Choroid plexus epithelial cell (primary cell): ENCODE measurements at places on chromosomes 6 and 20.

DNA sequence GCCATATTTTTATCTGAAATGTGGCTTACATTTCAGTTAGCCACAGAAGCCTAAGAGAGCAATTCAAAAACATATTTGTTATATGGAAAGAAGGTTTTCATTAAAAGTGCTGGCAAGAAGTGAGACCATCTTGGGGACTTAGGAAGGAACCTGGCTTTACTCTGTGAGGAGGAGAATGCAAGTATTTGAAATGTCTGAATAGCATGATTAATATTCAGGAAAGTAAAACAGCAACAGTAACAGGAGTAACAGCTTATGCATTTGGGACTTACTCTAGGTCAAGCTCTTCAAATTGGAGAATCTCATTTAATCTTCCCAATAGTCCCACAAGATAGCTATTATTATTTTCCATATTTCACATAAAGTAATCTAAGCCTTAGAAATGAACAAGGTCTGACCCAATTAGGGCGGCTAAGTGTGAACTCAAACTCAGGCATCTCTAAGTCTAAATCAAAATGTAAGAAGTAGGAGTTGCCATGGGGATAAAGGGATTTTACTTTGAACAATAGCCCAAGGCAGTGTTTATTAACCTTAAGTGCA is 816.5 kb downstream of the BCKDHB start:
- DNase-seq: no peak

DNA sequence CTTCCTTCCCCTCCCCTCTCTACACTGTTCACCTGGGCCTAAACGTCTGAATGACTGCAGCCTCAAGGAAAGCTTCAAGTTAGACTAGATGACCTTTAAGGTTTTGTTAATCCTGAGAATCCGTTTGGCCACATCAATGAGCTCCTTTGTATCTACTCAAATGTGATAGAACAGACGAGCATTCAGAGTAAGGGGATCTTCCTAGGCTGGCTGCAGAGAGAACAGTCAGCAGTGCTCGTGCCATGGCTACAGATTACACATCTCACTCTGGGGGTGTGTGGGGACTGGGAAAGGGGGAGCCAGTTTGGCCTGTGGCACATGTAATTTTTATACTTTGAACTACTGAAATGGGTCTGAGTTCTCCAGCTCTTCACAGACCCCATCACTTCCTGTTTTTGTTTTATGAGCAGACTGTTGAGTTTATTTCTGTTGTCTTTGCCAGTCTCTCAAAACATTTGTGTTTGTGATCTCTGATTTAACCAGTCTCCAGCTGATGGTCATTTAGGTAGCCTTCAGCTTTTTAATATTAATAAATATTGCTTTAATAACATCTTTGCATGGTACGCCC is 50.9 kb downstream of the KCNS1 start:
- DNase-seq: no peak

- peak; percentile 63 for DNase-seq
These were observed 118.2 kb upstream of the GJE1 start for GRCh38 chr6:142014515-142014914.

- peak; percentile 16 for DNase-seq
These were observed 36.1 kb downstream of the CAP2 start for GRCh38 chr6:17429383-17430061.

DNA sequence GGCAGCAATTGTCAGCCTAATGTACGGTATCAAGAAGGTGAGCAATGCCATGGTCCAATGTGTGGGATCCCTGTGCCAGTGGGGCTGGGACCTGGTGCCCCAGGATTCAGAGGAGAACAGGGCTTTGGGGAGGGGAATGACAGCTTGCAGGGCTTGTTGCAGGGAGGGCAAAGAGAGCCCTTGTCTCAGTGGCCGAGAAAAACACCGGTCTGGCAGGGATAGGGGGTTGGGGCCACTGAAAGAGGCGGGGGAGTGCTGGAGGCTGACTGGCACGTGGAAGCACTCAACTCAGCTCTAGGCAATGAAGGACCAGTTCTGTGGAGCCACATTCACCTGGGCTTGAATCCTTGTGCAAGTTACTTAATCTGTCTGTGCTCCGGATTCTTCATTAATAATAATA is 3.5 kb upstream of the MUCL3 start:
- DNase-seq: no peak

GRCh38 chr20:25237610-25238318 is 10.1 kb upstream of the PYGB start:
- peak; percentile 99 for DNase-seq

GRCh38 chr20:12946789-12947188 is 62.0 kb upstream of the SPTLC3 start:
- DNase-seq: no peak

GRCh38 chr20:31494131-31494530 is 19.0 kb downstream of the REM1 start:
- peak; percentile 62 for DNase-seq

- DNase-seq: no peak
These were observed 580.1 kb downstream of the TFAP2B start for GRCh38 chr6:51398793-51399192.

DNA sequence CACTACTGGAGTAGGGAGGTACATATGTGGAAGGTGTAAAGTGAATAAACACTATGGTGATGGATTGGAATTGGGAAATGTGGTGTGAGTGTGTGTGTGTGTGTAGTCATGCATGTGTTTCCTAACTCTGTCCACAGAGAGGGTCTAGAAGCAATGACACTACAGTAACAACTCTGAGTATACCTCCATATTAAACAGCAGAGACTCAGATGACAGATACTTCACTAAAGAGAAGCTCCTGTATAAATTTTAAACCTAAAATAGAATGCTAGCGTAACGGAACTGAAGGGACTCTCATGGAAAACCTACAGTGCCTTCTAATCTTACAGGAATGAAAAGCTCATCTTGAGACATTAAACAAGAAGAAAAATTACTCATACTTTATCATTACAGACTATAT is 150.5 kb downstream of the SLC16A10 start:
- DNase-seq: no peak

DNA sequence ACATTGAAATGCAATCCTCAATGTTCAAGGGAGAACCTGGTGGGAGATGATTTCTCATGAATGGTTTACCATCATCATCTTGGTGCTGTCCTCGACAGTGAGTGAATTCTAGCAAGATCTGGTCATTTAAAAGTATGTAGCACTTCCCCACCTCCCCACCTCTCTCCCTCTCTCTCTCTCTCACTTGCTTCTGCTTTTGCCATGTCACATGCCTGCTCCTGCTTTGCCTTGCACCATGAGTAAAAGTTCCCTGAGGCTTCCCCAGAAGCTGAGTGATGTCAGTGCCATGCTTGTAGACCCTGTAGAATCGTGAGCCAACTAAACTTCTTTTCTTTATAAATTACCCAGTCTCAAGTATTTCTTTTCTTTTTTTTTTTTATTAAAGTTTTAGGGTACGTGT is 60.5 kb downstream of the DST start:
- no peak for DNase-seq

GRCh38 chr6:5036269-5036668 is 32.4 kb upstream of the RPP40 start:
- peak; percentile 67 for DNase-seq

DNA sequence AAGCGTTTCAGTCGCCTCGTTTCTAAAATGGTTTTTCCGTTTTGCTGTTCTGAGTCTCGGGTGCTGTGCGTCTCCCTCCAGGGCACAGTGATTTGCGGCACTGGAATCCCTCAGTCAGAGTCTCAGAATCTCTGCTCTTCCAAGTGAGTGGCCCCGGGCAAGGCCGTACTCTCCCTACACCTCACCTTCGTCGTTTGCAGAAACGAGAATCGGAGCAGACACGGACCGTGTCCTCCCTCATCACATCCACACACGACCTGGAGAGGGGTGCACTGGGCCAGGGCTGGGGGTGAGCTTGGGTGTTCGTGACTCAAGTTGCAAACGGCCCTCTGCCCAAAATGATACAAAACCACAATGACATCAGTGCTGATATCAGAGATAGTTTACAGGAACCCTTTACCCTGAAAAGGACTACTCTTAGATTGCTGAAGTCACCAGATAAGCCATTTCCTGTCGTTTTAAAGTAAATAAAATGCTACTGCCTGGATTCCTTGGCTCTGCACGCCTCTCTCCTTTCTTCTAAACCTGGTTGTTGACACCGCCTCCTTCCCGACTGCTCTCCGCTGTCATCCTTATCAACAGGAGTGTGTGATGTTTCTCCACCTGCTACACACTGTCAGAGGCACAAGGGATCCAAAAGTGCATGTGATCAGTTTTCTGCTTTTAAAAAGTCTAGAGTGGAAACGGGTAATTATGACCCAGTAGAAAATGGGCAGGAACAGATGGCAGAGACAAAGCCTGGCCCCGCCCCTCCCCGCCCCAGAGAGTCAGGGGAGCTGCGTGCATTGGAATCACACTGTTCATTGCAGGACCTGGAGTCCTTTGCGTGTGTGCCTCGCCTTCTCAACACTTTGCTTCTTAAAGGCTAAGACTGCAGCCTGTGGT is 38.4 kb downstream of the KIF25 start:
- no peak for DNase-seq

DNA sequence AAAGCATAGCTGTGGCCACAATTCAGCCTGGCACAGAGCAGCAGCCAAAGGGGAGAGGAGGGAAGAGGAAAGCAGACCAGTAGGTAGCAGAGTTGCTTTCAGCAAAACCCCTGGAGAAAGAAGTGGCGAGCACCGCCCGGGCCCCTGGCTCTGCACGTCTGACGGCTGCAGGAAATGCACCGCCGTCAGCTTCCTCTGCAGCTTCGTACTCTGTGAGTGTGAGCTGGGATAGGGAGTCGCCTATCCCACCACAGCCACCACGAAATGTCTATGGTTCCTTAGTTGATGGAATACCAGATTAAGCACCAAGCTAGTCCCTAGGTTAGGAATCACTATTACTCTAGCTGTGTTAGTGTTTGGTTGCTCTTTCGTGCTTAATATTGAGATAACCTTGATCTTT is 79.9 kb upstream of the NAA20 start:
- DNase-seq: no peak

GRCh38 chr20:15419856-15420255 is 1082.4 kb upstream of the FLRT3 start:
- no peak for DNase-seq

DNA sequence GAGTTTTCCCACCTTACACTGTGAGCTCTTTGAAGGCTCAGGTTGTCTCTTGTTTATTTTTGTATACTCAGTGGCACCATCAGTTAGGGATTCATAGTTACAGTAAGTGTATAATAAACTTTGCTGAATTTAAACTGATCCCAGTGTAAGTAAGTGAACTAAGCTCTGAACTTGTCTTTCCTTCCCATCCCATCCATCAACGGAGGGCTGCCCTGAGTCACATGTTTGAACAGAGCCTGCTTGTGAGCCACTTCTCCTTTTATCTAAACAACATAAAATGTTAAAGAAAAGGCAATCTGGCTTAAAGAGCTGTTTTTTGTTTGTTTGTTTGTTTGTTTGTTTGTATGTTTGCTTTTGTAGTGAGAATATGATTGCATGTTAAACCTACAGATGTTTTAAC is 185.7 kb upstream of the MARCKS start:
- no peak for DNase-seq

- DNase-seq: no peak
These were observed 140.9 kb downstream of the LPA start for GRCh38 chr6:160523223-160523622.

GRCh38 chr20:2986466-2986865 is 57.0 kb upstream of the GNRH2 start:
- peak; percentile 46 for DNase-seq

GRCh38 chr20:21173485-21173884 is 47.6 kb downstream of the KIZ start:
- DNase-seq: no peak

DNA sequence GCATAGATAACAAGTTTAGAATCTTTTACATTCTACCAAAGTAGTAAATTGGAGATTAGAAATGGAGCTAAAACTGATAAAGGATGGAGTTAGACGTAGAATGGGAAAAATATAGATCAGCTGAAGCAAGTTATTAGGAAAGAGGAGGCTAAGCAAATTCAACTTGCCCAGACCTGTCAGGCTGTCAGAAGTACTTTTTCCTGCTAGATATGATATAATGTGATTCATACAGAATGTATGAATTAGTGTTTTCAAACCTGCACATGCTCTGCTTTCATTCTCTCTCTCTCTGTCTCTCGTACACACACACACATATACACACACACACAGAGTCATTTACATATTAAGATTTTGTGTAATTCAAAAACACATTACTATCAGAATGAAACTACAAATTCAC is 133.2 kb upstream of the HDGFL1 start:
- DNase-seq: no peak

- no peak for DNase-seq
These were observed 12.8 kb upstream of the PLN start for GRCh38 chr6:118535176-118535844.

- DNase-seq: no peak
These were observed 104.9 kb downstream of the TCP11 start for GRCh38 chr6:35036059-35036827.

DNA sequence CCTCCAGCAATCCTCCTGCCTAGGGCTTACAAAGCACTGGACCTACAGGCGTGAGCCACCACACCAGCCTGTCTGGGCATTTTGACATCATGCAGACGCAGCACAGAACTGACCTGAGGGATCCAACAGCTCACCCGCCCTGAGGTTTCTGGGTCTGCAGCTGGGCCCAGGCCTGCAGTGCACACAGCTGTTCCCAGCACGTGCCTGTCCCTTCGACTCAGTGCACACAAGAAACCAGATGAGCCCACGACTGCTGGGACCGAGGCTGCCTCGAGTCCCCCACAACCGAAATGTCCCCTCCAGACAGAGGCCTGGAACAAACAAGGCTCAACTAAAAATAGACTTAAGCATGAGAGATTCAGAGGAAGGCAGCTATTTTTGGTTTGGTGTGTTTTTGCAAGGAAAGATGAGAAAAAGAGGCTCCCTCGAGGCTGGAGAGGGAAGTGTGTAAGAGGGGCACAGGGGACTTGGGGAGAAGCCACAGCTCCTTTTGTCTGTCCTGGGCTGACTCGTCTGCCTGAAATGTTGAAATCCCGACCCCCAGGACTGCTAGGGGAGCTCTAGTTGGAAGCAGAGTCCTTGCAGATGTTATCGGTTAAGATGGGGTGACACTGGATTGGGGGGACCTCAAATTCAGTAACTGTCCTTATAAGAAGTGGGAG is 66.3 kb downstream of the YTHDF1 start:
- no peak for DNase-seq

GRCh38 chr20:32896521-32897280 is 38.0 kb downstream of the EFCAB8 start:
- DNase-seq: no peak

DNA sequence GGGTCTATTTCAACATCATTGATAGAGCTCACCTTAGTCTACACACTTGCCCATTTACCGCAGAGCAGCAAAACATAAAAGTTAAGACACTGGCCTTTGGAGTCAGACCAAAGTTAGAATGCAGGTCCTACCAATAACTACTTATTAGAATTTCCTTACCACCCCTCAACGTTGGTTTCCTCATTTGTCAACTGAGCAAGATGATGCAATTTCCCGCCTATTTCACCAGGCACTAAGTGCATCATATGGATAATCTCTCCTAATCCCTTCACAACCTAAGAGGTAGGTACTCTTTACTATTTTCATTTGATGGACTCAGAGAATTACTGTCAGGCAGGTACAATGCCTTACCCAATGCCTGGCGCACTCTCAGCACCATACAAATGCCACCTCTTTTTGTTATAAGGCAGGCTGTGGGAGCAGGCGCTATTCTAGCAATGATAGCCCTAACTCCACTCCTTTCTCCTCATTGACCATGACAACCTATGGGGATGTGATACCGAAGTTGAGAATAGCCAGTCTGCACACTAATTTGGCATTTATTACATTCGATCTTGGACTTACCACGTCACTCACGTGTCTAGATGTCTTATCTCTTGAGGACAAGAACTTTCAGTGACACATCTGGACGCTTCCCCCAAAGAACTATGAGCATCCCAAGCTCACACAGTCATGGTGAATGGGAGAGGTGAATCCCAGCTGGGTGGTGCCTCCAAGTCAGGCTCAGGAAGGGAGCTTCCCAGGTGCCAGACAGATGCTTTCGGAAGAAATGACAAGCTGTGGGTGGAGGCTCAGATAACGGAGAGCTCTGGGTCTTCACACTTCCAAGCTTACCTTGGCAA is 128.1 kb upstream of the STMND1 start:
- no peak for DNase-seq
